ENCODE measurements at places on chromosomes 5 and 9.
A peak's percentile ranks its signal among the peaks of the same experiment; 100 is the strongest.

GRCh38 chr9:93297659-93298497 lies 113.9 kb downstream of the WNK2 start:
- DNase-seq = no peak

- peak; percentile 12 for DNase-seq
Observed at GRCh38 chr9:28155067-28155466, 581.8 kb upstream of the C9orf72 start.

DNA sequence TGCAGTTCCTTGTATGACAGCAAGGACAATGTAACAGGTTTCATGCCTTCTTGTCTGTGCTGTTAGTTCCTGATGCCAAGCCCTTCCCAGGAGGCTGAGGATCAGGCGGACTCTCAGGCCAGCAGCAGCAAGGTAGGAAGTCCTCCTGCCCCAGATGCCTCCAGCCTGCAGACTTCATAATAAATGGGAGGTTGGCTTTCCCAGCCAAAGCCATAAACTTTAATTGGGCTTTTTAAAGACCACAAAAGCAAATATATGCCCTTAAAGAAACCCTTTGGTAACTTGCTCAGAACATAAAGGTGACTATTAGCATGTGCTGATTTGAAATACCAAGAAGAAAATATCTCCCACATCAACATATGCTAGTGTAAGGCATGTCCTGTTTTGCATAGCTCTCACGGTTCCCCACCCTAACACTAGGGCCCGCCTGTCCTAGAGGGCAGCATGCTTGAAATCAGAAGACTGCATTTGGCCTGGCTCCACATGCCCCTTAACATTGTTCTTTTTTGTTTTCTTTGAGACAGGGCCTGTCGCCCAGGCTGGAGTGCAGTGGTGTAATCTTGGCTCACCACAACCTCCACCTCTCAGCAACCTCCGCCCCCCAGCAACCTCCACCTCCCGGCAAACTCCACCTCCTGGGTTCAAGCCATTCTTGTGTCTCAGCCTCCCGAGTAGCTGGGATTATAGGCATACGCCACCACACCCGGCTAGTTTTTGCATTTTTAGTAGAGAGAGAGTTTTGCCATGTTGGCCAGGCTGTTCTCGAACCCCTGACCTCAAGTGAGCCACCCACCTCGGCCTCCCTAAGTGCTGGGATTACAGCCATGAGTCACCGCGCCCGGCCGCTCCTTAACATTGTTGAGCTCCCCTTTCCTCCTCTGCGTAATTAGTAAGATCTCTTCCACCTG lies 44.6 kb upstream of the FCN1 start:
- DNase-seq = no peak

DNA sequence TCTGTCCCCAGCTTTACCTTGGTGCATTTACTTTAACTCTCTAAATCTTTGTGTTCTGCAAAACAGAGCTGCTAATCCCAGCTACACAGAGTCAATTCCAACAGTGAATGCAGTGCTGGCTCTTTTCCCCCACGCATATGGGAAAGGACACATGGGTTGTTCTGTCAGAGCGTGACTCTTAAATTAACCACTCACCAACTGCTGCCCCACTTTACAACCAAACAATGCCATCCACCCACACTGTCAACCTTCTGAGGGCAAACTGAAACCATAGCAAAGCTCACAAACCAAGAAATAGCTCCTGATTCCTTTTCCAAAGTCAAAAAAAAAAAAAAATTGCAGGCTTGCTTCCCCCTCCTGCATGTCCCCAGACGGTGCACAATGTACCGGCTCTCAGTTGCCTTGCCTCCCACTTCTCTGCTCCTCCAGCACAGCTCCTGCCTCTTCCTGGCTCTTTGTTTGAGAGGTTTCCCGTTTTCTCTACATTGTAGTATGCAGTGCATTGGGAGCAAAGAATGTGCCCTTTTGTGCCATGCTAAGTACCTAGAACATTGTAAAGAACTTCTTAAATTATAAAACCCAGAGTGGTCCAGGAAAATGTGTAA lies 151.5 kb upstream of the DAPK1 start:
- no peak for DNase-seq

DNA sequence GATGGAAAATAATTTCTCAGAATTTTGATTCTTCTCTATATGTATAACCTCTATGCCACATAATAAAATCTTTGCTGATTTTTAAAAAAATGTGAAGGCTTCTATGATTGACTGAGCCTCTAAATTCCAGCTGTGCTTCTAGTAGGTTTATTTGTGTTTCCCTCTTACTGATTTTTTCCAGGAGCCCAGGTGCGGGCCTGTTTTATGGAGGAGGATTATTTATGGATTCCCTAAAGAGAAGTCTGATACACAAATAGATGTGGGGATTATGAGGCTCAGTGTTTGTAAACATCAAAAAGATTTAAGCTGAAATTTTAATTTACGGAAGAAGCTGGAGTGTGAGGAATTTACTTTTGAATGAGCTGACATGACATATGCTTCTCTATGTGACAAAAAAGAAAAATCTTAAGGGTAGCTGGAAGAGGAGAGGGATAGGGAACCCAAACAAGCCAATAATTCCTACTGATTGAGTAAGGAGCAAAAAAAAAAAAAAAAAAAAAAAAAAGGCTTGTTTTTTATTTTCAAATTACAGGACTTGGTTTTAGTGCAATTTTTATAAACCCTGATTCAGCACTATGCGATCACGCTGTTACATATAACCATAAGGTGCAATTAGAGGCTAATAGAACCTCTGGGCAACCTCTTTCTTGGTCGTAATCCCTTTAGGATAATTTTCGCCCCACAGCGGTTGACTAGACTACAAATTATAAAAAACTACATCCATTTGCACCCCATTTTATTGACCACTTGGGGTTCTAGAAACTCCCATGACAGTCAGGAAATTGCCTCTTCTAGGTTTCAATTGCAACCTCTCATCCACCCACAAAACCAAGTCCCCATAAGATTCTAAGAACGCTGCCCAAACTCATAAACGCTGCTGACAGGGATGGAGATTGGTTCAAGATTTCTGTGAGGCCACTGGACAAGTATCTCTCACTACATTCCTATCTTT lies 44.4 kb upstream of the RAI14 start:
- no peak for DNase-seq

DNA sequence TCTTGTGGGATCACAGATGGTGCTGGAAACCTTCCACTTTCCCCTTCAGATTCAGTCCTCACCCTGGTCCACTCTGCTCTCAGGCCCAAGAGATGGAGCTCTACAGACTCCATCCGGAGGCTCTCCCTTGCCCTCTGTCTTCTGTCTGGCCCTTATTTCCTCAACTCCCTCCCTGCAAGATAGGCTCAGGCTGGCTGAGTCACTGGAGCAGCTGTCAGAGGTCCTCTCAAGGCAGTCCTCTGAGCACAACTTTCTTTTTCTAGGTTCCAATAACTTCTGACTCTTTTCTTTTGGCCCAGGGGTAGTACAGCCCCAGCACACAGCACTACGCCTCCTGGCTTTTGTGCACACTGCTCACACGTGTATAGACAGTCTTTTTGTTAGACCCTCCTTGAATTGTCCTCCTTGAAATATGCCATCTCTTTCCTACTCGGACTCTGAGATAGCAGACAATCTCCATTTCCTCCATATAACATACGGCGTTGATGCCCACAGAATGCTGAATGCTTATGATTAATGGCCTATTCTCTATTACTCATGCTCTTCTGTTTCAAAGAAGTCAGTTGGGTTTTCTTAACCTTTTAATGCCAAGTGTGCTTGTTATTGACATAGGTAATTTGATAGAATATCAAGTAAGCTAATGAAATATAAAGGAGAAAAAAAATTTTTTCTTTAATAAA lies 193.1 kb downstream of the SLC12A2 start:
- DNase-seq = no peak

DNA sequence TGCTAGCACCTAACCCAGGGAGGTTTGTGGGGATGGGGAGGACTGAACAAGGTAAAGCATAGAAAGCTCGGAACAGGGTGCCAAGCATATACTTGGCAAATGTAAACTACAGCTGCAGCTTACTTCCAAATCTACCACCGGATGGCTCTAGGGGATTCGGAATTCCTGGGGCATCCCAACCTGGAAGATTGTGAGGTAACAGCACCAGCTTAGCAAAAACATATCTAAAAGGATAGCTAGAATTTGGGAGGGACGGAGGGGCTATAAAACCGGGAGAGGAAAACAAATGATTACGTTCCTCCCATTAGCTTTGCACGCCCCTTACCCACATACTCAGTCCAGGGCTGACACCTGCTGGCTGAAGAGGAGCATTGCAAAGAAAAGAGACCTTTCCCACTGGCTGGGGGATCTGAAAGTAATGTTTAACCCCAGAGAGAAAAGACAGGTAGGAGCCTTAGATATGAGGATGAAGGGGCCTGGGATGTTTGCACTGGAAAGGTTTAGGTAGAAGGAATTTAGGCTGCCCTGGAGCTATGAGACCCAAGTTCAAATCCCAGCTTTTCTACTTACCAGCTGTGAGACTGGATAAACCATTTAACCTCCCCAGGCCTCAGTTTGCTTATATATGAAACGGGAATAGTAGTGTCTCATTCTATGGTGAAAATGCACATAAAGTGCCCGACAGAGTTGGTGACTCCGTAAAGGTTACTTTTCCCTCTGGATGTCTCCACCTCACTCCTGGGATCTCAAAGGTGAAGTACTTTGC lies 73.6 kb downstream of the FAM114A2 start:
- peak; percentile 48 for DNase-seq

DNA sequence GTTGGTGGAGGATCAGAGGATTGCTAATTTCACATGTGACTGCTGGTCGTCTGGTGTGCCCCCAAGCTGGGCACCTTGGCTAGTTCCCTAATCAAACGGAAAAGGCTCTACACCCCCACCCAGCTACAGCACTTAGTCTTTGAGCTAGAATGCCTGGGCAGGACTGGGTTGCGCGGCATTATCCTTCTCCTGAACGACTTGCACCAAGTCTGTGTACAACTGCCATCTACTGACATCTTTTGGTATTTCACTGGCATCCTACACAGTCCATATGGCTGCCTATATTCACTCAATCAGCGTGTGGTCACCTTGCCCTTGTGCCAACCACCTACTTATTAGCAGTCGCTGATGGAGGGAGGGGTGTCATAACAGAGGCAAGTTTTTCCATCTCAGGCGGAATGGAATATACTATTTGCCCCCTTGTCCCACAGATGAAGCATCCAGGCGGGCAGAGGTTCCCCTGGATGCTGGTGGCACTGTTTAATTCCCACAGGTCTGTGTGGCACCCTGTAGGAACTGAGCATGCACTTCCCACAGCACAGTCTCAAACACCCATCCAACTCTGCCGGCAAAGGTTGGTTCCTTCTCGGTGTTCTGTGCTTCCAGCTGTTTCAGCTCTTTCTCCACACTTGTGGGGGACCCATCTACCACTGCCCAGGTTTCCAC lies 150.1 kb downstream of the OSTF1 start:
- peak; percentile 53 for DNase-seq

DNA sequence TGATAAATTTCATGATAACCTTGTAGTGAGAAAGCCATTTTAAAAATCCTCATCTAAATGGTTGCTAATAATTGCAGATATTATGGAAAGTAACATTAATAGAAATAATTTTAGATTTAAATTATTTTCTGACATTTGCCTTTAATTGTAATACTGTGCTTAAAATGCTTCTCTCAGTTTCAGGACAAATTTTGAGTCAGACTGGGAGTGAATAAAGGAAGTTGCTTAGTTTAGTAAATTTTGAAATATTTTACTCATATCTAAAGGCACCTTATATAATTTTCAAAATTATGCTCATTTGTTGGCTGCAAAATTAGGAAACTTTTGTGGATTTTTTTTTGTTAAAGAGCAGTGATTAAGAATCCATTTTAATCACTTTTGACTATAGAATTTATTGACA lies 93.8 kb downstream of the CSNK1G3 start:
- no peak for DNase-seq

DNA sequence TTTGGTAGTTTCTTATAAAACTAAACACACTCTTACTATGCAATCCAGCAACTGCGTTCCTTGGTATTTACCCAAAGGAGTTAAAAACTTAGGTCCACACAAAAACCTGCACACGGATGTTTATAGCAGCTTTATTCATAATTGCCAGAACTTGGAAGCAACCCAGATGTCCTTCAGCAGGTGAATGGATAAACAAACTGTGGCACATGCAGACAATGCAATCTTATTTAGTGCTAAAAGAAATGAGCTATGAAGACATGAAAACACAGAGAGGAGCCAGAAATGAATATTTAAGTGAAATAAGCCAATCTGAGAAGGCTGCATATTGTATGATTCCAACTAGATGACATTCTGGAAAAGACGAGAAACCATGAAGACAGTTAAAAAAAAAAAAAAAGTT lies 10.7 kb downstream of the WNK2 start:
- no peak for DNase-seq

DNA sequence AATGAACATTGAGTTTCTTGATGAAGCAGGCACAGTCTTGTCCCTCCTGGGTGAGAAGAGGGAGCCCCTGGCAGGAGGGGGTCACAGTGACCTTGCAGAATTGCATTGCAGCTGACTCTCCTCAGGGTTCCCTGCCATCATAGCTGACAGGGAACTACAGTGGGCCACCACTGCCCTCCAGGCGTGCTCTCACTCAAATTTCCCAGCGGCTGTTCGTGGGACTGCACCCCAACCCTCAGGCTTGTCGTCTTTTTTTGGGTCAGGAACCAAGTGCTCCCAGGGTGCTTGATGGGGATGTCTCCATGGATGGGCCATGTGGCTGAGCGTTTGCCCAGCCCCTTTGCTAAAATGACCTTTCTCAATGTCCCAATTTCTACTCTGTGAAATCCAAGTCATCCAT lies 215.8 kb downstream of the MELK start:
- DNase-seq = no peak

DNA sequence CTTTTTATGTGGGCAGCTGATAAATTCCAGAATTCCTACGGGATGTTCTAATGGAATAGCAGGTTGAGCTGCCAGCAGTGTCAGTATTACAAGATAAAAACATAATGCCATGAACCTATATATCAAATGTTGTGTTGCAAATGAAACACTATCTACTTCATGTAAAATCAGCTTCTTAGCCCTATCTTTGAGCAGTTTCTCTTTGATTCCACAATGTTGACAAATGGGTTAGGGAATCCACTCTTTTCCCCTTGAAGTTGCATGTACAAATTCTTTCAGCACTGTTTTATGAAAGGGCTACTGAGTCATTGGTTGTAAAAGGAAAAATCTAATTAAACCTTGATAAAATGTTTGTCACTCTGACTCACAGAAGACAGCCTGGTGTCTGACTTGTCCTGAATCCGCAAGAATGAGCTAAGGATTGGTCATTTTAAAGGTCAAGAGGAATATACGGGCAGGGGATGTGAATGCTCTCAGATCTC lies 950.6 kb upstream of the NUDT12 start:
- DNase-seq = no peak

DNA sequence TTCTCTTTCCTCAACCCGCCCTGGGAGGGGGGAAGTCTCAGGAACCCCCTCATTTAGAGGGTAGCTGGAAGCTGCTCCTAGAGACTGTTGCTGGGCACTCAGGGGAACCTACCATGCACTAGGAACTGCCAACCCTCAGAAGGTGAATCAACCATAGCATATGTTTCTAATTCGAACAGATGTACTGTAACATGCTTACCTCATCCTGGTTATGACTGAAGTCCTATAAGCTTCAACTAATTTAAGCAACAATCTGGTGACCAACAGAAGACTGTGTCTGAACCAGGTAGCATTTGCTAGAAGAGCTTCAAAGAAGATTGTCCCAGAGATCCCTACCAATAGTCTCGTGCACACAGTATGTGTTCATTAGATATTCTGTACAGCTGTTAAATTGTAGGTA lies 5.7 kb upstream of the PRDM6 start:
- DNase-seq = no peak

GRCh38 chr5:138315751-138316278 lies 15.8 kb downstream of the CDC25C start:
- DNase-seq = no peak

Measured in left renal pelvis (tissue), 4 donors.